ENCODE measurements at places on chromosomes 13 and 19. TPM values are rescaled to one million over a fixed set of nuclear protein-coding genes. Genes with fewer than 3 reads are reported as not detected.

Gene PEX11G
- total RNA-seq, result 5.7 TPM

Gene CALR3
- not detected for total RNA-seq

Gene DMKN
- total RNA-seq, result 12.8 TPM

Gene ZNF541
- 0.10 TPM for total RNA-seq

- no peak overlapping the region for H3K27ac ChIP-seq
- H3K4me1 ChIP-seq, result no peaks in the 10 kb centered on the region
- no peak for DNase-seq
- no peak overlapping the region for H3K4me3 ChIP-seq
- no peaks in the 10 kb centered on the region for H3K27me3 ChIP-seq
- no peaks in the 10 kb centered on the region for H3K36me3 ChIP-seq
These were observed 449.8 kb downstream of the COG6 start for GRCh38 chr13:40105231-40105630.

GRCh38 chr19:34145741-34146202, 26.5 kb upstream of the LSM14A start:
- H3K4me1 ChIP-seq, result no peaks in the 10 kb centered on the region
- DNase-seq, result peak; percentile 45
- H3K27me3 ChIP-seq, result no peaks in the 10 kb centered on the region
- no peak overlapping the region for H3K4me3 ChIP-seq
- no peaks in the 10 kb centered on the region for H3K36me3 ChIP-seq

- H3K27me3 ChIP-seq, result no peaks in the 10 kb centered on the region
- no peak for DNase-seq
- H3K4me3 ChIP-seq, result no peak overlapping the region
- H3K36me3 ChIP-seq, result no peaks in the 10 kb centered on the region
- no peaks in the 10 kb centered on the region for H3K4me1 ChIP-seq
- no peak overlapping the region for H3K27ac ChIP-seq
These were observed 155.1 kb upstream of the ARGLU1 start for GRCh38 chr13:106723036-106723435.

- H3K36me3 ChIP-seq, result no peaks in the 10 kb centered on the region
- H3K4me3 ChIP-seq, result no peak overlapping the region
- peak overlapping the region; percentile 84 for H3K27ac ChIP-seq
- no peaks in the 10 kb centered on the region for H3K27me3 ChIP-seq
- peaks cover 44% of the 10 kb centered on the region for H3K4me1 ChIP-seq
These were observed 4.1 kb upstream of the CIRBP start for GRCh38 chr19:1264801-1265614.

- H3K27me3 ChIP-seq, result no peaks in the 10 kb centered on the region
- no peaks in the 10 kb centered on the region for H3K36me3 ChIP-seq
- H3K4me1 ChIP-seq, result no peaks in the 10 kb centered on the region
- peak; percentile 80 for DNase-seq
These were observed 18.1 kb upstream of the OLFM4 start for GRCh38 chr13:53010374-53011105.

DNA sequence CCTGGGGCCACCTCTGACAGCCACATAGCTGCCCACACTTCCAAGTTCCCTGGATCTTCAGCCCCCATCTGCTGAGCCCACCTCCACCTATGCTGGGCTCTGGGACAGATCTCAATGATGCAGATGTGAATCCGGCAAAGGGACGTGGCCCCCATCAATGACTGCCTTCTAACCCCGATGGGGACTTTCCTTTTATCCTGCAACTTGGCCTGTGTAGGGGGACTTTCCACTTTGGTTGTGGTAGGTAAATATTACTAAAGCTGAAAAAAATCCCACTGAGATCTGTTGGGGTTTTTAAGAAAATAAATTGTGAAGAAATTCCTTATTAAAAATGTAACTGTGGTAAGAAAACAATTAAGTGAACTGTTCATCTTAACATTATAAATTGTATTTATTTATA, 20.8 kb upstream of the ASPDH start:
- no peaks in the 10 kb centered on the region for H3K36me3 ChIP-seq
- no peak overlapping the region for H3K4me3 ChIP-seq
- no peak overlapping the region for H3K27ac ChIP-seq
- no peaks in the 10 kb centered on the region for H3K27me3 ChIP-seq
- H3K4me1 ChIP-seq, result no peaks in the 10 kb centered on the region
- DNase-seq, result no peak

GRCh38 chr13:27793507-27794367, 1.5 kb downstream of the GSX1 start:
- peaks cover 99% of the 10 kb centered on the region for H3K27me3 ChIP-seq
- H3K27ac ChIP-seq, result no peak overlapping the region
- H3K4me3 ChIP-seq, result no peak overlapping the region
- DNase-seq, result no peak
- H3K36me3 ChIP-seq, result no peaks in the 10 kb centered on the region

GRCh38 chr13:24541127-24541475, 28.5 kb upstream of the PARP4 start:
- DNase-seq, result no peak
- H3K4me1 ChIP-seq, result no peaks in the 10 kb centered on the region
- H3K27me3 ChIP-seq, result peaks cover 24% of the 10 kb centered on the region
- peak overlapping the region; percentile 33 for H3K4me3 ChIP-seq
- H3K27ac ChIP-seq, result no peak overlapping the region

DNA sequence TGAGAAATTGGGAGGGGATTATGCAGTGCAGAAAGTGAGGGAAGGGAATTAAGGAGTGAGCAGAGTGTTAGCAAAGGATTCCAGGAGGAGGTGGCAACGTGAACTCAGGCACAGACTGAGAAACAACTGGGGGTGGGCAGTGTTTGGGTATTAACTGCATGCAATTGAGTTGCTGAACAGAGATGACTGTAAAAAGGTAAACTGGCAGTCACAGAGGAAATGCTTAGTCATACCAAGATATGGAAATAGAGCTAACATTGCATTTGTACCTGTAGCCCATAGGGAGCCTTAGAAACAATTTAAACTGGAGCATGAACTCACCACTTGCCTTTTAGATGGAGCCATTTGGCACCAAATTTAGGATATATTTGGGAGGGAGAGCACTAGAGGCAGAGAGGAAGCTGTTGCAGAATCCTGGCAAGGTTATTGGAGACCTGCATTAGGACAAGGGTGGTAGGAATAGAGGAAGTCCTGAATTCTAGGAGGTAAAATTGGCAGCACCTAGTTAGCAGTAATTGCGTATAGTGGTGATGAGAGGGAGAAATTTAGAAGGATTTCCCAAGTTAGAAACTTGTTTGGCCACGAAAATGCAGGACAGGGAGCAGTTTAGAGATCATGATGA, 100.6 kb upstream of the FRY start:
- H3K4me1 ChIP-seq, result no peaks in the 10 kb centered on the region
- H3K4me3 ChIP-seq, result no peak overlapping the region
- no peaks in the 10 kb centered on the region for H3K36me3 ChIP-seq
- no peak for DNase-seq
- no peaks in the 10 kb centered on the region for H3K27me3 ChIP-seq

- no peak overlapping the region for H3K4me3 ChIP-seq
- DNase-seq, result no peak
- H3K27me3 ChIP-seq, result no peaks in the 10 kb centered on the region
- no peaks in the 10 kb centered on the region for H3K36me3 ChIP-seq
These were observed 2889.6 kb upstream of the PCDH20 start for GRCh38 chr13:64305246-64305645.

All from colonic mucosa (tissue), 4 donors.